ENCODE measurements at places on chromosomes 4 and X.

- DNase-seq, result no peak
Observed at GRCh38 chr4:37953156-37953555, 7.0 kb upstream of the PTTG2 start.

- no peak for DNase-seq
Observed at GRCh38 chr4:11736978-11737377, 308.3 kb upstream of the HS3ST1 start.

GRCh38 chr4:11900359-11900758 is 471.7 kb upstream of the HS3ST1 start:
- DNase-seq, result no peak

- DNase-seq, result no peak
Observed at GRCh38 chr4:14254926-14255325, 627.4 kb upstream of the BOD1L1 start.

DNA sequence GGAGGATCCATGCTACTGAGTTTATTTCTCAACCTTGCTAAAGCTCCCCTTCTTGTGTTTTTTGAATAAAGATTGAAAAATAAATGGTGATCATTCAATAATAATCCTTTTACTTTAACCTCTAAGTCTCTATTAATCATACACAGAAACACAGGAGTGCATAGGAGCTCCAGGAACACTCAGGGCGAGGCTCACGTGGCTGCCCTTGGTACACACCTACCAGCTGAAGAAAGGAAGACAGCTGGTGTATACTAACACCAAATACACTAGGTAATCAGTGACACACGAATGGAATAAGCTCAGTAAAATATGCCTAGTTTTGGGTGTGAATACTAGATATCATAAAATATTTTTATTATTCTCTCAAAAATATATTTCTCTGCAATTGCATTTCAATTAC is 26.2 kb downstream of the CCDC149 start:
- DNase-seq, result no peak

GRCh38 chr4:73725510-73725909 is 14.9 kb upstream of the CXCL8 start:
- no peak for DNase-seq

GRCh38 chrX:120000490-120001246 is 57.1 kb upstream of the NKAP start:
- DNase-seq, result no peak

DNA sequence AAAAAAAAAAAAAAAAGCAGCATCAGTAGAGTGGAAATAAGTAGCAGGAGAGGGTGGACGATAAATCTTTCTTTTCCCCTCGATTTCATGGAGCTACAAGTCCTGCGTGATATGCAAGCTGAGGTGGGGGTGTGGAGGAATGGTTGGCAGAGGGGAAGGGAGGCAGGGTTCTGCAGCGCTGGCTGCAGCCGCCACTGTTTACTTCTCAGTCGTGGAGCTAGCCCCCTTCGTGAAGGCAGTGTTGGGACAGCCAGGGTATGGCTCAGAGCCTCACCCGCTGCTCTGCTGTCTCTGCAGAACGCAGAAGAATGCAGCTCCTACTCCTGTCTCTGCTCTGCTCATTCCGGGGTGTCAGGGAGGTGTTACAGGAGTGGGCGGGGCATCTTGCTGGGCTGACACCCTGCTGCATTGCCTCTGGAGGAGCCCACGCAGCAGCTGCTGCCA is 140.6 kb downstream of the GPM6A start:
- DNase-seq, result no peak

- no peak for DNase-seq
Observed at GRCh38 chrX:1385253-1386223, 6.4 kb downstream of the SLC25A6 start.

GRCh38 chr4:121126449-121127006 is 37.6 kb downstream of the TNIP3 start:
- DNase-seq, result no peak

GRCh38 chrX:50812995-50813842 is 775 bp downstream of the SHROOM4 start:
- DNase-seq, result peak; percentile 3

DNA sequence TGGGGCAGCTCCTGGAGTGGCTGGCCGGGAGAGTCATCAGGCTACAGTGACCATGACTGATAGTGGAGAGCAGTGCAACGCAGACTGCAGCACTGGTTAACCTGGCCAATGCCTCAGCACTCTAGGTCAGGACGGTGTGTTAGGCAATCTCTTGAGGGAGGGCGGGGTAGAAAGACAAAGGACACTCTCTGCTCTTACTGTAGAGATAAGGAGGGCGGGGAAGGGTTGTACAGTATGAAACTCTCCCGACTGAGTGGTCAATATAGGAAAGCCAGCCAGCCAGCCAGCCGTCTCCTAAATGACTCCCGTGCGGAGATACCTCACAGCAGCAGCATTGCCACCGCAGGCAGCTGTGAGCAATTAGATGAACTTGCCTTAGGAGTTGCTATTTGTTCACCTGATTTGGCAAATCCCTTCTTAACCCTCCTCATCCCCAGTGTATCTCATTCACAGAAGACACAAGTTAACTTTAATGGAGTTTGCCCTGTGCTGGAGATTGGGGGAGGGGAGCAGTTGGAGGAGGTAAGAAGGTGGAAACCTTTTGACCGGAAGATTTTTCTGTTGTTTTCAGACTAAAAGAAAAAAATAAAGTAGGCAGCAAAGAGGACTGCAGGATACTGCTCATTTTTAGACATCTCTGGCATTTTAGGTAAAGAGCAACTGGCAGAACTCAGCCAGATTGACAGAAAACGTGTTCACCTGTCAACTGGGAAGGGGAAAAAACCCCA is 330.5 kb downstream of the HNRNPD start:
- no peak for DNase-seq

DNA sequence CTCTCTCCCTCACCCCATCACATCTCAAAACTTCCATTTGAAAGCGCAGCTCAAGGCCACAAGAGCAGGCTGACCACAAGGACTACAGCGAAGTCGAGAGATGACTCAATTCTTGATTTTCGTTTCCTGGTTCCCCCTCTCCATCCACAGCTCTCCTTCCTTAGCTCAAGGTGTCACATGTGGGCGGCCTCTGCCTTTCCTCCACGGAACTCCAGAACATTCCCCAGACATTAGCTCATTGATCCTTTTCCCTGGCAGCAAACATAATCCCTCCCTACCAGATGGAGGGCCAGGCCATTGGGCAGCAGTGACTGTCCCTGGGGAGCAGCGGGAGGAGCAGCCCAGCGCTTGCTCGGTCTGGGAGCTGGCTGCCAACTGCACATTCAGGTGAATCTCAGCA is 56.3 kb downstream of the CCDC149 start:
- no peak for DNase-seq

DNA sequence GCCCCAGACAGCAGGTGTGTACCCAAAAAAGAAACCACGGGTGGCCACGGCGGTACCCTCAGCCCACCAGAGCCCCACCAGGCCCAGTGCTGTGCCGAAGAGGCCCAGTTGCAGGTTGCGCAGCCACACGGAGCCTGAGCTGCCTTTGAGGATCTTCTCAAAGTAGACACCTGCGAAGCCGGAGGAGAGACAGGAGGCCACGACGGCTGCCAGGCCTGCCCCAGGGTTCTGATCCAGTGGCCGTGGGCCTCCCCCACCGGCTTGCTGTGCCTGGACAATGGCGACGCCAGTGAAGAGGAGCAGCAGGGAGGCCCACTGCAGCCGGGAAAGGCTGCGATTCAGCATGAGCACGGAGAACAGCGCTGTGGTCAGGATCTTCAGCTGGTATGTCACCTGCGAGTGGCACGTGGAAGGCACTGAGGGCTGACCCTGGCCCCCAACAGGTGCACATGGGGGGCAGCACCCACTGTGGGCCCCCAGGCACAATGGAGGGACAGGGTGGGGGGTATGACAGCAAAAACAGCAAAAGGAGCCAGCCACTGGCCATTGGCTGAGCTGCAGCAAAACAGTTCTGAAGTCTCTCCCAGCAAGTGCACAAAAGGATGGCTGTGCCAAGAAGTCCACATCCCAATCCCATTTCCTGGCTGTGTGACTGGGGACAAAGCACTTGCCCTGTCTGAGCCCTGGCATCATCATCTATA is 6.2 kb downstream of the SLC35A2 start:
- no peak for DNase-seq

DNA sequence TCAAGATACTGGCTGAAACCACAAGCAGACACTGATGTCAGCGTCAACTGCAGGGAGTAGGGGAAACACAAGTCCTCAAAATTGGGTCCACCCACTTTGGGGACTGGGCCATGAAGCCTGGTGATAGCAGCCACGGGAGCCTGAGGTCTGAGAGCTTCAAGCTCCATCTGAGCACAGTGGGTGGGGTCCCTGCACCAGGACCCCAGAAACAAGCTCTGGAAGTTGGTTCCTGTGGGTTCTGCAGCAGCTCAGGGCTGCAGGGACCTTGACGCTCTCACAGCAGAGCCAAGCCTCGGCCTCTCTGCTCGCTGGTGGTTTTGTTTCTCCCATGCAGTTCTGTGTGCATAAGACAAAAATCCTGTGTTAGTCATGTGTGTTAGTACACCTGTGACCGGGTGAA is 54.5 kb downstream of the CPLX1 start:
- no peak for DNase-seq

DNA sequence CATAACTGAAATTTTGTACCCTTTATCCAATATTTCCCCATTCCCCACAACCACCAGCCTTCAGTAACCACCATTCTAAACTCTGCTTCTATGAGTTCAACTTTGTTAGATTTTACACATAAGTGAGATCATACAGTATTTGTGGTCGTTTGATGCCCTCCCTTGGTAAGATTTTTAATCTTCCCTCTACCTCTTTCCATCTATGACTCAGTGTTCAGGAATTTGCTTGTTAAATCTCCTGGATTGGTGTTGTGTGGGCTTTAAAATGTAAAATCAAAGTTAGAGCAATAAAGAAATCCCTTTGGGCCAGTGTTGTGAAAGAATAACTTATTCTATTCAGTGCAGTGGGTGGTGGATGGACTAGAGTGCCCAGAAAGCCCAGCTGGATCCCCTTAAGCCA is 37.4 kb downstream of the SLC16A2 start:
- DNase-seq, result no peak

All from NCI-H526 treated with DMSO at 0.1 percent for 48 hours (cell line).